ENCODE measurements at places on chromosomes 7 and 10. TPM values are rescaled to one million over a fixed set of nuclear protein-coding genes. Genes with fewer than 3 reads are reported as not detected.

- no peaks in the 10 kb centered on the region for H3K4me1 ChIP-seq
- no peaks in the 10 kb centered on the region for H3K36me3 ChIP-seq
- no peak overlapping the region for H3K27ac ChIP-seq
Measured at GRCh38 chr10:10777723-10778122, 239.9 kb upstream of the CELF2 start.

- peak; percentile 83 for DNase-seq
- H3K4me3 ChIP-seq: no peak overlapping the region
- H3K27me3 ChIP-seq: no peaks in the 10 kb centered on the region
- no peaks in the 10 kb centered on the region for H3K4me1 ChIP-seq
Measured at GRCh38 chr10:76311752-76312636, 880.6 kb downstream of the LRMDA start.

DNA sequence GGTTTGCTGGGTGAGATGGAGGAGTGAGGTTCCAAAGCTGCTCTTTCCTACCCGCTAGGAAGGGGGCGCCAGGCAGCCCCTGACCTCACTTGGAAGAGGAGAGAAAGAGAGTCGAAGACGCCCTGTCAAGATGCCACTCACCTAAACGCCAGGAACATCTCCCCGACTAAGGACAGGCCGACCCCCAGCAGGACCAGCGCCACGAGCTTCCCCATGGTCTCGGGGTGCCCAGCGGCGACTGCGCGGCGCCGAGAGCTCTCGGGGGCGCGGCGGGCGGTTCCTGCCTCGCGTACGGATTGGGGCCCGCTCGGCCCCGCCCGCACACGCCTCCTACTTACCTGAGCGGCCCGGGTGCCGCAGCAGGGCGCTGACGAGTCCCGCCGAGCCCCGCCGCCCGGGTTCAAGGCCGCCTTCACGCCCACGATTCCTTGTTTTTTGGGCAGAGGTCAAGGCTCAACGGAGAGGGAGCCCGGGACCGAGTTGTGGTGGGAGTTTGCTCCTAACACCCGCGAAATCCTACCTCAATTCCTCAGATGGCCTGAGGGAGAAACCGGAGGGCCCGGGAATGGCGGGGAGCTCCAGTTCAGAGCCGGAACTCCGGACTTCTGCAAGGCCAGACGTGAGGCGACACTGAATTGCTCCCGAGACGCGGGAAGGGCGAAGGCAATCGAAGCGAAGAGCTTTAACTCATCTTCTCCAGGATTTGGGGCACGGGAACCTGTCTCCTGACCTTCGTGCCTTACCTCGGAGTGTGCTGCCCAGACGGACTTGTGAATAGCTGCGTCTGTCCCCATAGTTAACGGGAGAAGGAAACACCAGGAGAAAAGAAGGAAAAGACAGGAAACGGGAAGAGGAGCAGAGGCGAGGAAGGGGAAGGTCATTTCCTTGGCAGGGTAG, at the start of gene PON3:
Gene PON3 (minus strand): TSS at position 240 of the 897 bp plus-strand sequence. CDS start 25 bp downstream, at position 215.
- no peaks in the 10 kb centered on the region for H3K4me1 ChIP-seq
- H3K27me3 ChIP-seq: no peaks in the 10 kb centered on the region

DNA sequence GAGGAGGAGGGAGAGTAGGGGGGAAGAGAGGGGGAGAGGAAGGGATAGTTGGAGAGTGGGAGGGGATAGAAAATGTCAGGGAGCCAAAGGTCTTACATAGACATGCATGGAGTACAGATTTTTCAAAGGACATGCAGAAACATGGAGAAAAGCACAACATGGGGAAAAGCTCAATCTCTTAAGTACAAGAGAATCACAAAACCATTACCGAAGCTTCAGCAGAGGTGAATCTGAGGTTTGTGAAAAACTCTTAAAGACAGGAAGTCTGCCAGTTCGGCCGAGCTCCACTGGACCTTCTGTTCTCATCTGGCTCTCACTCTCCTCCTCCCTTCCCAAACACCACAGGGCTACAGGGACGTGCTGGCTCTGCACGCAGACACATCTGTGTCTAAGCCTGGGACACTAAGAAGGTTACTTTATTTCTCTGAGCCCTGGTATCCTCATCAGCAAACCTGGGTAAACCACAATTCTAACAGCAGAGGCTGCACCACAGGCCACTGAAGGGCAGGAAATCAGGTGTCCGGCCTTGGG, 133.9 kb downstream of the COBL start:
- no peak for DNase-seq
- H3K27ac ChIP-seq: no peak overlapping the region
- no peaks in the 10 kb centered on the region for H3K4me1 ChIP-seq
- H3K4me3 ChIP-seq: no peak overlapping the region

DNA sequence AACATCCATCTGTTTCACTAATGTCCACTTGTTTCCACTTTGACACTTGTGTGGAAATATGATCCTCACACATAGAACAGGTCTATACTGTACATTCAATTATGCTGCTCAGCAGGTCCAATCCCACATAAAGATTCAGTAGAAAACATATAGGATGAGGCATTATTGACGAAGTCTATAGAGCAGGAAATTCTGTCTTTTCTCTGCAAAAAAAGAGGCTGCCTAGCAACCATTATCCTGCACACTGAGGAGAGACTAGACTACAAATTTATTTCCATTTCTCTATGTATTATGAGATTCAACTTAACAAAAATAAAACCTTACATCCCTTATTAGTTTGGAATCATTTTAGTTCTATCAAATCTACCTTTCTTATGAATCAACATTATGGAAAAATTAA, 204.6 kb upstream of the POM121L12 start:
- no peaks in the 10 kb centered on the region for H3K4me1 ChIP-seq
- no peak for DNase-seq
- no peaks in the 10 kb centered on the region for H3K27me3 ChIP-seq
- no peak overlapping the region for H3K27ac ChIP-seq
- no peaks in the 10 kb centered on the region for H3K36me3 ChIP-seq

GRCh38 chr7:131562941-131563340, 6.5 kb upstream of the PODXL start:
- H3K4me3 ChIP-seq: no peak overlapping the region
- H3K4me1 ChIP-seq: peaks cover 4% of the 10 kb centered on the region
- H3K27ac ChIP-seq: no peak overlapping the region
- H3K36me3 ChIP-seq: no peaks in the 10 kb centered on the region

- H3K4me3 ChIP-seq: no peak overlapping the region
- no peak overlapping the region for H3K27ac ChIP-seq
- no peaks in the 10 kb centered on the region for H3K27me3 ChIP-seq
- no peaks in the 10 kb centered on the region for H3K4me1 ChIP-seq
- peaks cover 50% of the 10 kb centered on the region for H3K36me3 ChIP-seq
Measured at GRCh38 chr10:121854809-121855445, 72.9 kb downstream of the ATE1 start.

The PON3 gene
- total RNA-seq: not detected

The KLF14 gene
- not detected for total RNA-seq

The MTPN gene
- 80.3 TPM for total RNA-seq

The HOGA1 gene
- total RNA-seq: 0.43 TPM

The MYL10 gene
- total RNA-seq: not detected

Measured in endodermal cell (in vitro differentiated cells).